ENCODE measurements at places on chromosomes 1 and 21.

- no peak for DNase-seq
Measured at GRCh38 chr1:43507296-43508295, 23.1 kb upstream of the PTPRF start.

DNA sequence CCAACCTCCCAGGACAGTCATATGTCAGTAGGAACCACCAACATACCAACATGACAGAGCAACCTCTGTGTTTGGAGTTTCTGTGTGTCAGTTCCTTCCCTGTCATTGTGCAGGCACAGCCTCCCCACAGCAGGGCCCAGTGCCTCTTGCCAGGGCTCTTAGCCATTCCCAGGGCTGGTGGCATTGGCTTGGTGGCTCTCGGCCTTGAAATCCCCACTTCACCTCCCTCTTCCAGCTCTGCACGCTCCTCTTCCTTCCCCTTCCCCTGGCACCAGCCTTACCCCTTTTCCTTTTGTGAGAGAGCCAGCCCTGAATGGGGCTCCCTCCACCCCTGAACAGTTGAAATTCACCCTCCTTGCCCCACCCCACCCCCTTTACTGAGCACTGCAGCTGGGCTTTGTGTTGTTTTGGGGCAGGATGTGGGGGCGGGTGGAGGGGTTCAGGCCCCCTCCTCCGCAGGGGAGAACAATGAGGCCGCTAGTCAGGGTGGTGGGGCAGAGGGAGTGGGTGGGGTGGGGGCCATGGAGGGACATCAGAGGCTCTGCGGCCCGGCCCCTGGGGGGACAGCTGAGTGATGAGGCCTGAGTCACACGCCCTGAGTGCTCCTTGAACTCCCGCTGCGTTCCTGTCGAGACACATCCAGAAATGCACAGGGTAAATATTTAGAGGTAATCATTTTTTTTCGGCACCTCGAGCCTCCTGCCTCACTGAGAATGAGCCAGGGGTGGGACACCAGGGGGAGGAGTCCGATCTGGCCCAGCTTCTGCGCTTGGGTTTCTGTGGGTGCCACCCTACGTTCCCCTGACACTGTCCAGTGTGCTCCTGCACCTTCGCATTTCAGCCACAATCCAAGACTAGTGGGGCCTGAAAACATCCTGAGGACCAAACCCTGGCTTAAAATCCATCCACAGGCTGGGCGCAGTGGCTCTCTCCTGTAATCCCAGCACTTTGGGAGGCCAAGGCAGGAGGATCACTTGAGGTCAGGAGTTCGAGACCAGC, 28.6 kb downstream of the LGR6 start:
- no peak for DNase-seq

DNA sequence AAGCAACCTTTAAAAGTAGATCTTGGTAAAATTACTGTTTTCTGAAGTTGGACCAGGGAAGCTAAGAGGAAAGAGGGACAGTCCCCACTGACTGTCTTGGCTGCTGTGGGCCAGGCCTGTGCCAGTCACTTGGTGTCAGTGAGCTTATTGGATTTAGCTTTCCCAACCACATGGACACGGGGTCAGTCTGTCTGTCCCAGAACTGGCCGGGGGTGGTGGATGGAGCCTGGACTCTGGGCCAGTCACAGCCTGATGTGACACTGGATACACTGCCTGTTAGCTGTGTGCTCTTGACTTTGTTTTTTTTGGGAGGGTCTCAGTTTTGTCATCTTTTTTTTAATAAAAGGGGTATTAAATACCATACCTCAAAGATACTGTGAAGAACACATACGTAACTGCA, 96.7 kb downstream of the GALNT2 start:
- DNase-seq = no peak

DNA sequence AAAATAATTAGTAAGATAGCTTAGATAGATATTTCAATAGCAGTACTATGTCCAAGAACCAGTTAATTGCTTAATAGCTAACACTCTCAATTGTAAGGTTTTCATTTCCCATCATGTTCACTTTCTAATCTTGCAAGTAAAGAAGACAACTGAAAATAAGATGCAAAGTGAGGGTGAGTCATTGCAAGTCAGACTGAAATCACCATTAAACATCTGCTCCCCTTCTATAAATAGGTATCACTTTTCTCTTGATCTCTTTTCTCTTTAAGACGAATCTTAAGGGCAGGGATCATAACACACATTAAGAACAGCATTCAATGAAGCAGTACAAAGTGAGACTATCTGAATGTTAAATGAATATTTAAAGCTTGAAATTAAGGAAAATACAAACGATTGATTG, 40.4 kb downstream of the UBR4 start:
- DNase-seq = no peak

- DNase-seq = no peak
Measured at GRCh38 chr1:39623053-39623452, 16.4 kb downstream of the HEYL start.

GRCh38 chr1:234881893-234882771, 246.5 kb downstream of the TOMM20 start:
- peak; percentile 89 for DNase-seq

DNA sequence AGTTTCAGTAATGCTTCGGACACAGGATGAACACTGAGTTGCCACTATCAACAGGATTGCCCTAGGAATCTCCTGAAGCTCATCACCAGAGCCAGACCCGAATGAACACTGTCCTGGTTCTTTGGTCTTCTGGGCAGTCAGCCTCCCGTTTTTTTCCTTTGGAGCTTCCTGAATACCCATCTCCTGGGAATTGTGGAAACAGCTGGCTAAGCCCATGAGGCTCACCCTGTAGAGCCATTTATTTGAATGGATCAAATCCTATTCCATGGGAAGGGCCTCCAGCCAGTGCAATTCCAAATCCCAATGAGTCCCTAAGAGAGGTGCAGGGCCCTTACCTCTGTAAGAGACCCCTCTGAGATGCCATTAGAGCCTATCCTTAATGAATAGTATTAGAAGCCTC, 5.9 kb downstream of the RCSD1 start:
- no peak for DNase-seq

GRCh38 chr1:239922778-239923522, 168.7 kb upstream of the FMN2 start:
- no peak for DNase-seq

GRCh38 chr1:6771441-6771769, 13.8 kb upstream of the CAMTA1 start:
- no peak for DNase-seq

DNA sequence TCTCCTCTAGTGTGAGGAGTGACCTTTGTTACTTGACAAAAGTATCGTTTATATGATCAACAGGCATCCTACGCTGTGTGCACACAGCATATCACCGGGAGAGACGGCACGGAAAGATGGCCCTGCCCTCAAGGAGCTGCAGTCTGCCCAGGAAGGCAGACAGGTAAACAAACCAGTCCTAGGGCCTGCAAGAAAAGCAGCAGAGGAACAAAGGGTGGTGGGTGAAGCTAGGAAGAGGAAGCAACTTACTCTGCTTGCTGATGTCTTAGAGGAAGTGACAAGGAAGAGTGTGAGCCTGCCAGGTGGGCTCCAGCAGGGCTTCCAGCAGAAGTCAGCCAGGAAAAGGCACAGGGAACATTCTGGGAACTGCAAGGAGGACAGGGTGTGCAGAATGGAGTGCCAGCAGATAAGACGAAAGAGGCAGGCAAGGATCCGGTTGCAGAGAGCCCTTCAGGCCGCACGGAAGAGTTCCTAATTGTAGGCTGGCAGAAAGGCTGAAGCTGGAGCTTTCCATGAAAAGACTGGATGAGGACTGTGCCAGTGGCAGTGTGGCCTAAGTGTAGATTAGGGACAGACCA, 106.7 kb downstream of the SLC45A1 start:
- peak; percentile 75 for DNase-seq

DNA sequence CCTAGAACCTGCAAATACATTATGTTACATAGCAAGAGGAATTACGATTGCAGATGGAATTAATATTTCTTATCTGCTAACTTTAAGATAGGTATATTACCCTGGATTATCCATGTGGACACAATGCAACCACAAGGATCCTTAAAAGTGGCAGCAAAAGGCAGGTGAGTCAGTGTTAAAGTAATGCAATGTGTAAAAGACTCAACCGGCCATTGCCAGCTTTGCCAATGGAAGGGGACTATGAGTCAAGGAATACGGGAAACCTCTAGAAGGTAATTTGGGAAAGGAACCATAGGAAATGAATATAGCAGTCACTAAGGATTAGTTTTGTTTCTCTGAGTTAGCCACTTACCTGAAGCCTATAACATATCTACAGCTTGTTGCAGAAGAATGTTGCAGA, 692.1 kb upstream of the ZP4 start:
- no peak for DNase-seq

- DNase-seq = no peak
Measured at GRCh38 chr1:116568662-116569380, 2.0 kb downstream of the CD58 start.

- DNase-seq = no peak
Measured at GRCh38 chr1:47703156-47703825, 265.4 kb downstream of the FOXD2 start.

GRCh38 chr1:57254022-57254421, 169.8 kb downstream of the DAB1 start:
- no peak for DNase-seq

DNA sequence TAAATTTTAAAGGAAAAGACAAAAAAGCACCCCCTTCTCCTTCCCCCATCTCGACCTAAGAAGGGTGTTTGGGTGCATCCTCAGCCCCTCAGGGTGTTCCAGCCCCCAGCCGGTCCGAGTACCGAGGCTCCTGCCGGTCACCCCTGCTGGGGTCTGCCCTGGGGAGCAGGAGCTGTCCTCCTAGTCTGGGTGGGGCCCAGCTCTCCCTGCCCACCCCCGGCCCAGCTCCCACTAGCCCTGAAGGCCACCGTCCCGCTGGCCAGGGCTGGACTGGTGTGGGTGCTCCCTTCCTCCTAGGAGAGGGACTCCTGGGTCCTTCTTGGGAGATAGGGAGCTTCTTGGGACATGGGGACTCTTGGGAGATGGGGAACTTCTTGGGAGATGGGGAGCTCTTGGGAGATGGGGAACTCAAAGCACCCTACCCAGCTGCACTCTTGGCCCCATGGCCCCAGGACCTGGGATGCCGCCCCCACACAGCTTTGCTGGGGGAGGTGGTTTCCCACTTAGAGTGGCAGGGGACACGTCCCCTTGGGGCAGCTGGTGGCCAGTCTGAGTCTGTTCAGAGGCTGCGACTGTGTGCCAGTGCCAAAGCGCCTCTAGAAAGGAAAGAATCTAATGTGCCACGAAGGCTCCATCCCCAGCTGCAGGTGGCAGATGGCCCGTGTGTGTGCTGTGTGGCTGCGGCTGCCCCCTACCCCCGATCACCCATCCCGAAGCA, 44.5 kb downstream of the MORN1 start:
- no peak for DNase-seq

DNA sequence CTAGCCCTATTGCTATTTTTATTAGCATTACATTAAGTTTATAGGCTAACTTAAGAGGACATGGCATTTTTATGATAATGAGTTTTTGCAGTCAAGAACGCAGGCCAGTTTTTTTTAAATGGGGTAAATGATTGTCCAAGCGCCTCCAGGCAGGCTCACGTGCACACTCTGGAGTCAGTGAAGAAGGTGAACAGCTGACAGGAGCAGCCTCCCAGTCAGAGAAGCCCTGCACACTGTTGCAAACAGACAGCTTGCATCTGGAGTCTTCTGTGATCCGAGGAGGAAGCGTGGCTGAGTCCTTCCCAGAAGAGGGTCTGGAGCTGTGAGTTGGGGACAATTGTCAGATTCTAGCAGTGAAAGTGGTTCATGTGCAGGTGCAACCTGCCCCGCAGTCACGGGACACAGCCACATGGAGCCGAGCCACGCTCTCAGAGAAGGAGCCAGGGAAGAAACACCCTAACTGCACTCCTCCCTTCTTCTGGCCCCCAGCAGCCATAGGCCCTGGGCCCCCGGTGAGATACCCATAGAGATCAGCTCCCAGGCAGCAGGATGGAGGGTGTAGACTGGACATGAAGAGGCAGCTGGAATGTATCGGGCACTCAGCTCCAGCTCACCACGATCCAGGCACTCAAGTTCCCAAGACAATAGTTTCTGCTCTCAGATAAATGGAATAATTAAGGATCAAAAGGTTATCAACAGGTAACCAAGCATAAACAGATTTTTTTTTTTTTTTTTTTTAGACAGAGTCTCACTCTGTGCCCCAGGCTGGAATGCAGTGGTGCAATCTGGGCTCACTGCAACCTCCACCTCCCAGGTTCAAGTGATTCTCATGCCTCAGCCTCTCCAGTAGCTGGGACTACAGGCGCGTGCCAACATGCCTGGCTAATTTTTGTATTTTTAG, 26.4 kb downstream of the CAPN2 start:
- no peak for DNase-seq

GRCh38 chr21:45094412-45094811, 20.0 kb downstream of the ADARB1 start:
- no peak for DNase-seq

GRCh38 chr1:54121482-54122134, 31.2 kb downstream of the CDCP2 start:
- DNase-seq = peak; percentile 93

- DNase-seq = no peak
Measured at GRCh38 chr1:113777561-113777960, 18.3 kb upstream of the PHTF1 start.

- no peak for DNase-seq
Measured at GRCh38 chr21:15908187-15908586, 178.4 kb downstream of the USP25 start.

- DNase-seq = no peak
Measured at GRCh38 chr1:213124590-213124989, 73.5 kb downstream of the RPS6KC1 start.

DNA sequence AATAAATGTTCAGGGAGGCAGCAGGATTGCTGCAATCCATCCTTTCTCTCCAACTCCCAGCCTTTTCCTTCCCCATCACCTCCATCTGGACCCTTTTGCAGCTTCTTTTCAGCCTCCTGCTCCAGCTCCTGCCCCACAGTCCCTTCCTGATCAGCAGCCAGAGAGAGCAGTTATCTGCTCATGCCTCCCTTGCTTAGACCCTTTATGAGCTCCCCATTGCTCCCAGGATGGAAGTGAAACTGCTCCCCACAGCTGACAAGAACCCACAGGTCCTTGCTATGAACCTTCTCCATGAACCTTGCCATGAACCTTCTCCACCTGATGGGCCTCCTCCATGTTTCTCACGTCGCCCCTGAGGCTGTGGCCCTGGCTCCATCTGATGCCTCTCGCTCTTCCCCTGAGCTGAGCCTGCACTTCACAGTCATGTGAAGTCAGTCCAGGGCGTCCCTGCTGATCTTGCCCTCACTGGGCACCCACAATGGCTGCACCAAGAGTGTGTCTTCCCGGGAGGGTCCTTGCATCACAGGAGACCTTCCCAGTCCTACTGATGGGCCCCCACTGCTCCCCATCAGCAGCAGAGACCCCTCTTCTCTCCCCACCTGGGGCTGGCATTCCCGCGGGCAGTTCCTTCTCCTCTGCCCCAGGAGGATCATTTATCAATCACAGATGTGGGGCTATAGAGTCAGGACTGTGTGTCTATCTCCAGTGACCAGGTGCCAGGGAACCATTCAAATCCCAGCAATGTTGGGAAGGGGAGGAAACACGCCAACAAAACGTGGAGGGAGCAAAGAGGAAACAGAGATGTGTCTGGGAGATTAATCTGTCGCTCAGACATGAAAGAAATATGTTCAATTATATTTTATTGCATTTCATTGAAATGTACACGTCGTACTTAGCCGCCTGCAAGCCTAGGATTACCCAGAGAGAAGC, 73.1 kb downstream of the MATN1 start:
- no peak for DNase-seq

- no peak for DNase-seq
Measured at GRCh38 chr1:8892026-8892425, 13.5 kb upstream of the ENO1 start.

Measured in KBM-7 (cell line).